Skeletal muscle cell (primary cell): ENCODE measurements at places on chromosomes 4 and X.

GRCh38 chr4:139898293-139898692 is 232.7 kb downstream of the MGST2 start:
- no peak for DNase-seq

DNA sequence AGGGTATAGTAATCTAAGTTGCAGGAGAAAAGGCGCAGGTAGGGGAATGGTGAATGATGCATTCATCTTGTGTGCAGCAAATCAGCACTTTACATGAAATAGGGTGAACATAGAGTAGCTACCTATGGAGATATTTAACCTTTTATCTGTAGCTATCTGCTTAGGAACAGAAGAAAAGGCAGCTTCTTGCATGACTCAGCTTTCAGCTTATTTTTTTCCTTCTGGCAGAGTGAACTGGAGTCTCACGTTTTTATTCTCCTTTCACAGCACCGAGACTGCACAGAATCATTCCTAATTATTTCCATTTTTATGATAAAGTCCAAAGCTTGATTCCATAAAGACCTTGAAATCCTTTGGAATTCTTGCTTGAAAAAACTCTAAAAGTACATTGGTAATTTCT is 4.8 kb upstream of the SCOC start:
- no peak for DNase-seq

DNA sequence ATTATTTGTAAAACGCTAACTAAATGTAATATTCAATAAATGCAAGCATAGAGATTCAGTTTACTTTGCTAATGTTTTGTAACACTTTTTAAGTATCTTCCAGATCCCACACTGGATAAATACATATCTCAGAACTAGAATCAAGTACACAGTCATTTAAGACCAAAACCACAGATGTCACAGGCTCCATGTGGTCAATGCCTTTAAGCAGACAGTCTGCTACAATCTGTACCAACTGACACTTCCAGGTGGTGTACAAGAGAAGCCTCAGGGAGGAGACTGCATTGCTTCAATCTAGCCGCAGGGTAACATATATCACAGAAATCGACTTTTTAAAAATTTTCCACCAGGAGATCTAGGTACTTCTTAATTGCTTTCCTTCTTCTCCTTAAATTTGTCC is 229.6 kb upstream of the DIAPH2 start:
- no peak for DNase-seq

GRCh38 chrX:49844611-49845010 is 15.5 kb downstream of the PAGE4 start:
- DNase-seq: no peak

GRCh38 chr4:7414736-7415510 is 19.8 kb downstream of the PSAPL1 start:
- no peak for DNase-seq

DNA sequence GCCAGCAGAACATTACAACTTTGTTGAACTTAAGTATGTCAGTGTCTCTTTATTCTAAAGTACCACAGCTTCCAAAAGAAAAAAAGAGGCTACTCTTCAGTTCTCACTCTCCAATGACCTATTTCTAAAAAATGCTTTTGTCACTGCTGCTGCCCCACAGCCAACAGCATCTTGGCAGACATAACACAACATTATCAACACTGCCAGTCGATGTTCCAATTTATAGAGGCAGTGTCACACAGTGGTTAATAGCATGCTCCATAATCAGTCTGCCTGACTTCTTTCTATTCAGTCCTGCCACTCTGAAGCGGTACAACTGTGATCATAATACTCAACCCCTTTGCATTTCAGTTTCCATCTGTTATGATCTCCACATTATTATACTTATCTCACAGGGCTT is 69.2 kb downstream of the PLS3 start:
- no peak for DNase-seq

- DNase-seq: no peak
Observed at GRCh38 chrX:13051529-13052172, 7.2 kb upstream of the FAM9C start.

DNA sequence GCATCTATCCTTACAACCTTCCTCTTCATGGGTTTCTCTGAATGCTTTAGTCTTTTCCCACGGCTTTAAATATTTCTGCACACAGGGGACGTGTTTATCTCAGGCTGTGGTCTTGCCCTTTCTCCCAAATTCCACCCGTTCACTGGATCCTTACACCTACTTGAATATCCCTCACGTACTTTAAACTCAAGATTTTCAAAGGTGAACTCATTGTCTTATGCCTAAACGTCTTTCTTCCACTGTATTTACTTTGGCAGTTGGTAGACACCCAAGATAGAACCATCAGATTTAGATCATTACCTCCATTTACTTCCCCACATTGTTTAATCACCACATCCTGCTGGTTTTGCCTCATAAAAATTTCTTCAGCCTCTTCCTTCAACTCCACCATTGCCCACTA is 269.2 kb downstream of the CBLL2 start:
- DNase-seq: no peak

DNA sequence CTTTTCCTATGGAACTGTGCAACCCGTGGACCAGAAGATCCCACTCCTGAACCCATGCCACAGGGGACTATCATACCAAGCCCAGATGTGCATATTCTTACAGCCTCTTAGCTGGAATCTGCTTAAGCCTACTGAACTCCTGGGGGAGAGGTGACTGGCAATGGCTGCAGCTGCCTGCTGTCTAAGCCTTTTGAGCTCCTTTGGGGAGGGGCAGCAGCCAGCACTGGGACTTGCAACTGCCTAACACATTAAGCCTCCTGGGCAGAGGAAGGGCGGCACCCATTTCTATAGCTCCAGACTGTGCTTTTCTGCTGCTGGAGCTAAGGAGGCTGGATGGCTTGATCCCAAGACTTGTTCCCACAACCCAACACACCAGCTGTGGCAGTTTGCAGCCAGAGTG is 117.9 kb upstream of the VEGFC start:
- DNase-seq: no peak

- DNase-seq: no peak
Observed at GRCh38 chr4:52366621-52367020, 292.5 kb downstream of the USP46 start.

- no peak for DNase-seq
Observed at GRCh38 chrX:110992611-110993010, 103.4 kb upstream of the PAK3 start.

DNA sequence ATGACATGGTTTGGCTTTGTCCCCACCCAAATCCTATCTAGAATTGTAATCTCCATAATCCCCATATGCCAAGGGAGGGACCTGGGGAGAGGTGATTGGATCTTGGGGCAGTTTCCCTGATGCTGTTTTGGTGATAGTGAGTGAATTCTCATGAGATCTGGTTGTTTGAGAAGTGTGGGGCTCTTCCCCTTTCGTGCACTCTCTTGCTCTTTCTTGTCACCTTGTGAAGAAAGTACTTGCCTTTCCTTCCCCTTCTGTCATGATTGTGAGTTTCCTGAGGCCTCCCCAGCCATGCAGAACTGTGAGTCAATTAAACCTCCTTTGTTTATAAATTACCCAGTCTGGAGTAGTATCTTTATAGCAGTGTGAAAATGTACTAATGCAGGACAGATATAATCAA is 36.4 kb upstream of the FREM3 start:
- DNase-seq: no peak
